ENCODE measurements at places on chromosomes 5 and 9.
A peak's percentile ranks its signal among the peaks of the same experiment; 100 is the strongest.

DNA sequence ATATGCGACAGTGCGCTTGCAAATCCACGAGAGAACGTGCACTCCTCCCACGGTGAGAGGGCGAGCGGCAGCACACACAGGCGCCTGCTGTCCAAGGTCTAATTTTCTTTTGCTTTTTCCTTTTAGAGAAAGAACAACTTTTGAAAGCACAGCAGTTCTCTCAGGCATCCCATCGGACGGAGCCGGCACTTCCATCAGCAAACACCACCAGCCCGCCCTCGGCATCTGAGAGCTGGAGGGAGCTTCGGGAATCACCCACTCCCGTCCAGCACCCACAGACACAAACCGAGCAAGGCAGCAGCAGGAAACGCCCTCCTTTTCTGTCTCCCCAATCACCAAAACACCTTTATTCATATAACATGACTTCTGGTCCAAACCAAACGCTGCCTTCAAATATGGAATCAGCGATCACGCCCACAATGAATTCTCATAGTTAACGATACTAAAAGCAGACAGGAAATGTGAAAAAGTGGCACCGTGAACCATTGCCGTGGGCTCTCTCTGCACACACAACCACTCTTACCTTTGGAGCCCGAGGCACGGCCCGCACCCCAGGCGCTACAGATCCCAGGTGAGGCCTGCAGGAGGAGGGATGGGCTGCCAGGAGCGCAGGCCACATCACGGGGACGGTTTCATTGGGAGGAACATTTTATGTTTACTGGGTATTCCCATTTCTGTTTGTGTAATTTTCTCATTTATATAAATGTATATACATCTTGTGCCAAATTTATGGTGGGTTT lies 14.2 kb downstream of the LPCAT1 start:
- DNase-seq, result no peak

DNA sequence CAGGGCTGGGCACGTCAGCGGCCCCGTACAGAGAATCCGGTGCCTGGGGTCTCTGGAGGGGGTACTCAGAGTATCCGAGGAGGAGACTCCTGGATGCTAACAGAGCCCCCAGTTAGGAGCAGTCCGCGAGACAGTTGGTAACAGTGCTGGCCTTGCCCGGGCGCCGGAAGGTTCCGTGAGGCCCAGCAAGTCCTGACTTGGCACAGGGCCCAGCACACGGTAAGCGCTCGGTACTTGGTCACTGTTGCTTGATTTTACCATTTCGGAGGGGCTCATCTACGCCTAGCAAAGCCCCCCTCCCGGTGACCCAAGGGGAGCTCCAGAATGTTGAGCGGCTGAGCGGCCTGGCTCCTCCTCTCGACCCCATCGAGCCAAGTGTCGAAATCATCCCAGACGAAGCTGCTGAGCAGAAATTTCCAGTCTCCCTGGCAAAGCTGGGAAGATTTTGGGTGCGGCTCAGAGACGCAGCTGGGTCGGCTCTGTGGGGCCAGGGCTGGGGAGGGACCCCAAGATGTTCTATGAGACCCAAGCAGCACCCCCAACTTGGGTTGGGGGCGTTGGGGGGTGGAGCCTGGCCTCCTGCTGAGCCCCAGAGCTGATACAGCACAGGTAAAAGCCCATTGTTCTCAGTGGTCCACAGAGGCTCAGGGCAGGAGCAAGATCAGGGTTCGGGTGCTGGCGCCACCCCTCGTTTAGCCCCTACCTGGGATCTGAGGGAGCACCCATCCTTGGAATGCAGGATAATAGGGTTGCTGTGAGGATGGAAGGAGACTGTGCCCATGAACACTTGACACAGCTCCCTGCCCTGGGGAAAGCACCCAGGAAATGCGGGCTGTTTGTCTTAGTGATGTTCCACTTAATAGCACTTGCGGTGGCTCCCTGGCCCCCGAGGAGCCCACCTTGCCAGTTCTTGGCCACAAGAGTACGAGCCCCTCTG lies 137.2 kb downstream of the C9orf50 start:
- peak; percentile 14 for DNase-seq

- peak; percentile 27 for DNase-seq
Observed at GRCh38 chr5:1792842-1793266, 6.8 kb downstream of the MRPL36 start.

DNA sequence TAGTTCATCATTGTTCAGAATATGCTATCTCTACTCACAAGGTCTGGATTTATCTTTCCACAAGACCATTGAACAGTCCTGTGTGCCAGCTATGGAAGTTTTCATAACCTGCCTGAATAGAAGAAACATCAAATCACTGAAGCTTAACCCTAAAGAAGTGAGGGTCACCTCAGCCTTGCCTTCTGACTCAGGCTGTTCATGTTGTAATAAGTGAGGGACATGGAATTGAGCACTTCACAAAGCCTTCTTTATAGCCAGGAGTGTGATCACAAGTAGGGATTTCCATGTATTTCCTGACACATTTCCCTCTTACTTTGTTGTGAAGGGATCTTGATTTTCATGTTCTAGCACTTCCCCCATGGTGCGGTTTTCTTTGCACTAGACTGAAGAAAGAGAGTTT lies 577.5 kb upstream of the WWC1 start:
- DNase-seq, result no peak

GRCh38 chr9:6036391-6036790 lies 21.0 kb upstream of the RANBP6 start:
- DNase-seq, result no peak

Measured in effector CD8-positive, alpha-beta T cell (primary cell).